ENCODE measurements at places on chromosomes 12 and 14. TPM values are rescaled to one million over a fixed set of nuclear protein-coding genes. Genes with fewer than 3 reads are reported as not detected.

- DNase-seq, result no peak
These were observed 11.7 kb downstream of the FAM181A start for GRCh38 chr14:93938751-93939303.

DNA sequence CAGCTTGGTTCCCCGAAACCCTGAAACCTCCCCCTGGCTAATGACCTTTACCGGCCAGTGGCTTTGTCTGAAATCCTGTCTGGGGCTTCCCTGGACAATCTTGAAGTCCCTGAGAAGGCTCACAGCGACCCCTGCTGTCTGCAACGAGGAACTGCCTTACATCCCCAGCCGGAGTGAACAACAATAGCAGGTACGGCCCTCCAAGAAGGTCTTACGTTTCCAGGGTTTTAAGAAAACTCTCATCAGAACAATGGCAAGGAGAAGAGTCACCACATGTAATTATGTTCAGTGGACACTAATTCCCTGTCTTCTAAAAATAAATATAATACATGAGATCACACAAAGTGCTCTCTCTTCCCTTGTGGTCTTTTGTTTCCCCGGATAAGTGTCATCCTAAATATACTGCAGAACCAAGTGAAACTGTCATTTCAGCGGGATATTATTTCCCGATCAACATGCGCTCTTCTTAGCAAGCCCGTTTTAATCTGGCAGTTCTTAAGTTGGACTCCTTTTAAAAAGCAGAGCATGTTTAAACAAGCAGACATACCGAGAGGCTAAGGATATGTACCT is 53.3 kb downstream of the RBM19 start:
- peak; percentile 65 for DNase-seq

DNA sequence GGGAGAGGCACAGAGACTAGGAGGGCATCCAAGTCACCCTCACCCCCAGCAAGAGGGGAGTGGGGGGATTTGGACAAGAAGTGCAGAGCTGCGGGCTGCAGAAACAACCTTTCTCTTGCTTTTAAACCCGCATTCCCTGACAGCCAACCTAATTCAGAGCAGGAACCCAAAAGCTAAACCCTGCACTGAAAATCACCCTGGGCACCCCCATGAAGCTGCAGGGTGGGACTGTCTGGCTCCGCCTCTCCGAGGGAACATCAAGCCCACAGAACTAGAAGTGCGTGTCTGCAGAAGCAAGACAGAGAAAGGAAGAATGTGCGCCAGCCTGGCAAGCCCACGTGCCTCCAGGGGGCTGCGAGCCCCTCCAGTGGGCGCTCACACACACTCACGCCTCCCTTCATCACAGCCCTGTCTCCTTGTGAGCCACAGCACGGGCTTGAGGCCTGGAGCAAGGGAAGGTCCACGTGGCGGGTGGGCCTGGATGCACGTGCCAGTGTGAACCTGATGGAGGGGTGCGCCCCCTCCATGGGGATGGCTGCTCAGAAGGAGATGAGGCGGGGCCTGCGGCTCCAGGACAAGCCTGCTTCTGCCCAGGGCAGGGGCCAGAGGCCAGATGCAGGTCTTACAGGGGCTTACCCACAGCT is 27.8 kb upstream of the PNMA1 start:
- peak; percentile 53 for DNase-seq

DNA sequence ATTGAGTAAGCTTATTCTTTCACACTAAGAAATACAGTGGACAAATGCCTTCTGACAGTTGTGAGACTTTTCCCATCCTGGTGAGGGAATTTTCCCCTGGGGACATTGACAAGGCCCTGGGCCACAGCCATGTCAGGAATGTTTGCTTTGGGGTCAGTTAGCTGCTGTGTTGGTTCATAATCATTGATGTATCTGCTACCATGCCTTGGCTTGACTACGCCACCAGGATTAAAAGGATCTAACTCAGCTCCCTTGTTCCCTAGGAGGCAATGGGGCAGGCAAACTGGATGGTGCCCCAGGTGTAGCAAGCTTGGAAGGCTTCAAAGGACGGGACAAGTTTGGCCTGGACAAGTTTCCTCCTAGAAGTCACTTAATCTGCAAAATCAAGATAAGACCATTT is 3.1 kb upstream of the CCDC88C start:
- no peak for DNase-seq

- DNase-seq, result no peak
These were observed 15.0 kb upstream of the MEG3 start for GRCh38 chr14:100810861-100811461.

- DNase-seq, result no peak
These were observed 1.9 kb downstream of the SRSF5 start for GRCh38 chr14:69768873-69769272.

DNA sequence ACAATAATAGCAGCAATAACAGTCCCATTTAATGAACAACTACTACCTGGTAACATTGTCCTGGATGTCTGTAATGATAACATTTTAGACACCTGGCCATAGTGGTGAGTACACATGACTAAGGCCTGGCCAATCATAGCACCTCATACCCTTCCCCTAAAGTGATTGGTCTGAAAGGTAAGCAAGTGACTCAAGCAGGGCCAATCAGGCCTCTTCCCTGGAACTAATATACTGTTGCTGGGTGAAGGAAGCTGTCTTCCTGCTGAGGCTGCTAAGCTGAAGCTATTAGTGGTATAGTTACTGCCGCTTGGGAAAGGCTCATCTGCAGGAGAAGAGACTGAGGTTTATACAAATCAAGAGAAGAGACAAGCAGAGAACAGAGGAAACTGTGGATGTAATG is 18.7 kb upstream of the NOS1 start:
- no peak for DNase-seq

DNA sequence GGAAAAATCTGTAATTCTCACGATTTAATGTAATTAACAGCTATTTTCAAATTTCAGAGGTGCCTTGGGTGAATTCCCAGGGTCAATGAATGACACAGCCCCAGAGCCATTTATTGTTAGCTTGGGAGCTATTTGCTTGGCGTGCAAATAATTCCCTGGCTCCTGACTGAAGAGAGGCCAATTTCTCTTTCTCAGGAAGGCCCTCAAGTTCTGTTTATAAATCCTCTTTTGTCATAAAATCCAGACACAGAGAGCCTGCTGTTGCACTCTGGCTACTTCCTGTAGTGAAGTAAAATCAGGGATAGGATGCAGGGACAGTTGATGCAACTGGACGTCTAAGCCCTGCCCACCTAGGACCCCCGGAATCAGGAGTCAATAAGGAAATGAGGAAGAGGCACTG is 154.3 kb downstream of the TMX1 start:
- DNase-seq, result no peak

GRCh38 chr14:22432348-22432976 is 156.6 kb downstream of the DAD1 start:
- no peak for DNase-seq

GPR65 gene
- 13.7 TPM for total RNA-seq

PLA2G1B gene
- total RNA-seq, result not detected

Measured in activated CD4-positive, alpha-beta memory T cell treated with anti-CD3 and anti-CD28 coated beads for 36 hours (primary cell).